T-cell (primary cell): ENCODE measurements at places on chromosomes 5 and 9.
A peak's percentile ranks its signal among the peaks of the same experiment; 100 is the strongest.

GRCh38 chr9:98121058-98121457 lies 2.0 kb upstream of the TRIM14 start:
- DNase-seq: no peak
- peaks cover 24% of the 10 kb centered on the region for H3K36me3 ChIP-seq
- no peaks in the 10 kb centered on the region for H3K27me3 ChIP-seq
- H3K4me1 ChIP-seq: peaks cover 55% of the 10 kb centered on the region
- H3K4me3 ChIP-seq: no peak overlapping the region

GRCh38 chr9:113556877-113557593 lies 93.5 kb downstream of the RGS3 start:
- no peak overlapping the region for H3K4me3 ChIP-seq
- H3K4me1 ChIP-seq: peaks cover 28% of the 10 kb centered on the region
- no peak for DNase-seq
- no peaks in the 10 kb centered on the region for H3K36me3 ChIP-seq
- no peak overlapping the region for H3K27ac ChIP-seq
- no peaks in the 10 kb centered on the region for H3K27me3 ChIP-seq

- H3K27ac ChIP-seq: no peak overlapping the region
- DNase-seq: no peak
- H3K4me3 ChIP-seq: no peak overlapping the region
Measured at GRCh38 chr9:129347316-129348120, 169.5 kb upstream of the IER5L start.

GRCh38 chr5:59051951-59052350 lies 469.1 kb downstream of the RAB3C start:
- no peaks in the 10 kb centered on the region for H3K36me3 ChIP-seq
- no peak for DNase-seq
- H3K4me1 ChIP-seq: no peaks in the 10 kb centered on the region
- no peaks in the 10 kb centered on the region for H3K27me3 ChIP-seq
- no peak overlapping the region for H3K27ac ChIP-seq

DNA sequence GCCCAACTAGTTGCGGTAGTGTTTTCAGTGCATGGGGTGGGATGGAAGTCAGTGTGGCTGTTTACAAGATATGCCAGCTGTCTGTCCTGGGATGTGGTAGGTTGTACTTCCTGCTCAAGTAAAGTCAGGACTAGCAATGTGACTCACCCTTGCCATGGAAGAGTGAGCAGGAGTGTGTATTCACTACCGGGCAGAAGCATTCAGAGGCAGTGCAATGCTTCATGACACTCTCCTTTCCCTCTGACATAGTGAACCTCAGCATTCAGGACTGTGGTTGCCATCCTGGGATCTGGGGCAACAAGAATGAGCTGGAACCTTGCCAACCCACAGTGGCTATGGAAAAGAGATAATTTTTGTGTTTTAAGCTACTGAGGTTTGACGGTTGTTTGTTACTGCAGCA lies 68.9 kb downstream of the BOD1 start:
- H3K36me3 ChIP-seq: no peaks in the 10 kb centered on the region
- H3K27ac ChIP-seq: no peak overlapping the region
- H3K4me3 ChIP-seq: no peak overlapping the region
- no peaks in the 10 kb centered on the region for H3K27me3 ChIP-seq
- H3K4me1 ChIP-seq: no peaks in the 10 kb centered on the region

- H3K27me3 ChIP-seq: no peaks in the 10 kb centered on the region
- no peaks in the 10 kb centered on the region for H3K36me3 ChIP-seq
- H3K4me1 ChIP-seq: no peaks in the 10 kb centered on the region
- H3K4me3 ChIP-seq: no peak overlapping the region
- no peak for DNase-seq
Measured at GRCh38 chr5:5591567-5591966, 169.1 kb downstream of the ICE1 start.

- H3K4me1 ChIP-seq: no peaks in the 10 kb centered on the region
- no peak overlapping the region for H3K27ac ChIP-seq
- no peak overlapping the region for H3K4me3 ChIP-seq
- no peak for DNase-seq
- no peaks in the 10 kb centered on the region for H3K36me3 ChIP-seq
Measured at GRCh38 chr5:158414333-158414762, 555.4 kb upstream of the CLINT1 start.

- H3K4me1 ChIP-seq: no peaks in the 10 kb centered on the region
- H3K27ac ChIP-seq: no peak overlapping the region
- peaks cover 11% of the 10 kb centered on the region for H3K36me3 ChIP-seq
- no peaks in the 10 kb centered on the region for H3K27me3 ChIP-seq
Measured at GRCh38 chr5:33479311-33479710, 38.5 kb downstream of the TARS1 start.

DNA sequence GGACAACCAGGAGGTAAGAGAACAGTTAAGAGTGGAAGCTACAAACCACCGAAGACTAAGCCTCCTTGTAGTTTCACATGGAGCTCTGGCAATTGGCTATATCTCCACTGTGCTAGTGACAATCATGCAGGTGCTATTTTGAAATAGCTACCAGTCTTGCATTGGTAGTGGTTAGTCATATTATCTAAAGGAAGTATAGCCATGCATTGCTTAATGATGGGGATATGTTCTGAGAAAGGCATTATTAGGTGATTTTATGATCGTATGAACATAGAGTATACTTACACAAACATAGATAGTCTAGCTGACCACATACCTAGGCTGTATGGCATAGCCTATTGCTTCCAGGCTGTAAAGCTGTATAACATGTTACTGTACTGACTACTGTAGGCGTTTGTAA lies 28.4 kb downstream of the HSDL2 start:
- H3K27ac ChIP-seq: no peak overlapping the region
- DNase-seq: no peak

DNA sequence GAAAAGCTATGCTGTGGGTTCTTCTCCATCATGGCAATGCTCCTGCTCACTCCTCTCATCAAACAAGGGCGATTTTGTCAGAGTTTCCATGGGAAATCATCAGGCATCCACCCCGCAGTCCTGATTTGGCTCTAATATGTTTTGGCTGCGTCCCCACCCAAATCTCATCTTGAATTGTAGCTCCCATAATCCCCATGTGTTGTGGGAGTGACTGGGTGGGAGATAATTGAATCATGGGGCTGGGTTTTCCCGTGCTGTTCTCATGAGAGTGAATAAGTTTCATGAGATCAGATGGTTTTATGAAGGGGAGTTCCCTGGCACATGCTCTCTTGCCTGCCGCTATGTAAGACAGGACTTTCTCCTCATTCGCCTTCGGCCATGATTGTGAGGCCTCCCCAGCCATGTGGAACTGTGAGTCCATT lies 163.8 kb downstream of the GADD45G start:
- peaks cover 3% of the 10 kb centered on the region for H3K27me3 ChIP-seq
- DNase-seq: no peak
- no peaks in the 10 kb centered on the region for H3K36me3 ChIP-seq
- H3K27ac ChIP-seq: no peak overlapping the region

DNA sequence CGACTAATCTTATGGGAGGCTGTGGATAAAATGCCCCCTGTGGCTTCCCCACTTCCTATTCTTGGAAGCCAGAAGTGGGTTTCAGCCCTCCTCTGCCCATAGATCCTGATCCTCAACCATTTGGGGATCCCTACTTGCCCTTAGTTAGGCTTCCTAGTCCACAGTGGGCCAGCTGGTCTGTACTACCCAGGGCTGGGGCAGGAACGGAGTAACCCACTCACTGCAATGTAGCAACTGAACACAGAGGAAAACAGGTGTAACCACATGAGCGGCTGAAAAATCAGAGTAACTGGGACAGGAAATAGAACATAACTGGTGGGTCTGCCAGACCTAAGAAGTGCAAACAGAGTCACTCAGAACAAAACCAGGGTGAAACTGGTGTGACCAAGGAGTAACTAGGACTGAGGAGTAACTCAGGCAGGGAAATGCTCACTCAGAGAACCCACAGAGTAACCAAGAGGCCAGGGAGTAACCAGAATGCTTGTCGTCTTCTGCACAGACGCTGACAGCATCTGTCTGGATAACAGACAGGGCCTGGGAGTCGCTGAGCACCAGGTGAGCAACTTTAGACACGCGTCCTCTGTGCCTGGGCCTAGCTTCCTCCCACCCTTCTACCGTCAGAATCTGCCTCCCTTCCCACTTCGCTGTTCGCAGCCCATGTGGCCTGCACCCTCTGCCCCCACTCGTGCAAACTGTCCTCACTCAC lies 1.0 kb downstream of the AQP3 start:
- H3K4me3 ChIP-seq: peak overlapping the region; percentile 77
- H3K27me3 ChIP-seq: no peaks in the 10 kb centered on the region
- peaks cover 65% of the 10 kb centered on the region for H3K4me1 ChIP-seq
- H3K27ac ChIP-seq: peak overlapping the region; percentile 71
- peaks cover 17% of the 10 kb centered on the region for H3K36me3 ChIP-seq

DNA sequence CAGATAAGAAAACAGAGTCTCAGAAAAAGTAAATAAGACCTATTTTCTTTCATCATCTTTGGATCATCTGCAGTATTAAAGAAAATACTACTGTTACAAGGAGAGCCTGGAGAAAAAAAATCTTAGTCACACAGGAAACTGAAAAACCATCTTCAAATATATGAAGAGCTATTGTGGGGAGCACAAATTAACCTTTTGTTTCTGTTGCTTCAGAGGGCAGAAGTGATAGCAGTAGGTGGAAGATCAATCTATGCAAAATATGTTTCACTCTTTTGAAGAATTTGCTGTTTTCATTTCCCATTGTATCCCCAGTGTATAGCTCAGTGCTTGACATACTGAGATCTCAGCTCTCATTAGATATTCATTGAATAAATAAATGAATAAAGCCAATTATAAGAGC lies 13.1 kb upstream of the CEMIP2 start:
- peak overlapping the region; percentile 94 for H3K27ac ChIP-seq
- H3K4me1 ChIP-seq: peaks cover 29% of the 10 kb centered on the region
- no peak overlapping the region for H3K4me3 ChIP-seq
- H3K27me3 ChIP-seq: no peaks in the 10 kb centered on the region
- no peak for DNase-seq
- no peaks in the 10 kb centered on the region for H3K36me3 ChIP-seq

DNA sequence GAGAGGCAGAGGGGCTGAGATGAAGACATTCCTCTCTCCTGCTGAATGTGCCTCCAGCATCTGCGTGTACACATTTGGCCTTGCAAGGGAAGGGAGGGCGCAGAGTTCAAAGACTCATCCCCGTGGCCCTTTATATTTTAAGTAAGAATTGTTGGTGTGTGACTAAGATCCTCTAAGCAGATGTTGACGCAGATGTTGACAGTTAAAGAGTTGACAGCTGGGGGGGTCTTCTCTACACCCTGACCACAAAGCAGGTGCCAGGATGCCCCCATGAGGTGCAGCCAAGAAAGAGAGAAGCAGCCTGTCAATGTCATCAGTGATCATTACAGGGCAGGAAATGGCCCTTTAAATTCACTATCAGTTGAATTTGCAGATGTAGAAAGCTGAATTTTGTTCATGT lies 262.9 kb downstream of the IRX1 start:
- no peak overlapping the region for H3K4me3 ChIP-seq
- no peak overlapping the region for H3K27ac ChIP-seq
- no peaks in the 10 kb centered on the region for H3K4me1 ChIP-seq
- no peaks in the 10 kb centered on the region for H3K27me3 ChIP-seq
- DNase-seq: no peak
- no peaks in the 10 kb centered on the region for H3K36me3 ChIP-seq

GRCh38 chr9:78898234-78898633 lies 601.3 kb downstream of the PSAT1 start:
- no peaks in the 10 kb centered on the region for H3K4me1 ChIP-seq
- no peak overlapping the region for H3K27ac ChIP-seq
- H3K4me3 ChIP-seq: no peak overlapping the region
- no peaks in the 10 kb centered on the region for H3K36me3 ChIP-seq

DNA sequence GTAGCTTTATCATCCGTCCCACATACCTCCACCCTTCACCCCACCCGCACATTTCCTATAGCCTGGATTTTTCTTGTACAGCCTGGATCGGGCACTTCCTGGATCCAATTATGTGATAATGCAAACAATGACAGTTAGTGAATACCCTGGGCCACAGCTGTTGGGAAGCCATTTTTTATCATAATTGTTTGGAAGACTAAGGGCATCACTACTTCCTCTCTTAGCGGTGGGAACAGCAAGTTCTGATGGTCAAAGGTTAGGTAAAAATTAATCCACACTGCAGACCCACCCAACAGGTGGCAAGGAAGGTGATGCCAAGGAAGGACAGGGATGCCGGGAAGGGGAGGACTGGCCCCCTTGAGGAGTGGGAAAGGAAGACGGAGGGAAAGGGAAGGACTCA lies 183.7 kb downstream of the SAXO1 start:
- no peak for DNase-seq
- no peaks in the 10 kb centered on the region for H3K36me3 ChIP-seq
- H3K27ac ChIP-seq: no peak overlapping the region
- no peak overlapping the region for H3K4me3 ChIP-seq
- no peaks in the 10 kb centered on the region for H3K4me1 ChIP-seq
- no peaks in the 10 kb centered on the region for H3K27me3 ChIP-seq

DNA sequence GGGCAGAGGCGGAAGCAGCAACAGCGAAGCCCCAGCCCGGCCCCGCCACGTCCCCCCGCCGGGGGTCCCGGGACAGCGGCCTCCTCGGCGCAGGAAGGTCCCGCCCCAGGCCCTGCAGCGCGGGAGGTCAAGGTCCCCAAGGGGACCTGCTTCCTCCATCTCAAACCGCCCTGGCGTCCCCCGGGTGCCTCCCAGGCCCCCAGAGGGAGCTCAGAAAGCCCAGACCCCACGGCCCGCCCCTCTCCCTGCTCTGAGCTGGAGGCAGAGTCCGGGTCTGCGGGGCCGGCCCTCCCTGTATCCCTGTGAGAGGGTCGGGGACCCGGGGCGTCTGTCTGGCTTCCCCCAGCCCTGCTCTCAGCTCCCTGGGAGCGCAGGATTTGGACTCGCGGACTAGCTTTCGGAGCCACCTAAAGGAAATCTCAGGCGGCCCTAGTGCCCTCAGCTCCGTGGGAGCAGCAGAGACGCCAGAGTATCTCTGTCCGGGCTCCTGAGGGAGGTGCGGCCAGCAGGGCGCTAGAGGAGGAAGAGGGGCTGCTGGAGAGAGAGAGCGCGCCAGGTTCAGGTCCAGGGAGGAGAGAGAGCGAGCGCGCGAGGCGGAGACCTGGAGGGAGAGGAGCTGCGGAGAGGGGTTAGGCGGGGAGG lies 30.7 kb downstream of the EXOC3 start:
- peak overlapping the region; percentile 88 for H3K4me3 ChIP-seq
- H3K27me3 ChIP-seq: peaks cover 51% of the 10 kb centered on the region
- H3K4me1 ChIP-seq: peaks cover 8% of the 10 kb centered on the region

- H3K4me1 ChIP-seq: peaks cover 19% of the 10 kb centered on the region
- H3K27ac ChIP-seq: no peak overlapping the region
- H3K27me3 ChIP-seq: no peaks in the 10 kb centered on the region
- no peak overlapping the region for H3K4me3 ChIP-seq
- DNase-seq: peak; percentile 50
Measured at GRCh38 chr5:149367249-149367971, 9.6 kb downstream of the PCYOX1L start.
